CD4-positive, alpha-beta T cell treated with Interleukin-2 at 100 ng/mL for 4 hours (primary cell): ENCODE measurements at places on chromosomes 6 and 20.

- no peak for DNase-seq
These were observed 154.8 kb upstream of the RAB32 start for GRCh38 chr6:146388736-146389364.

GRCh38 chr6:160173806-160174527 is 52.4 kb downstream of the SLC22A1 start:
- no peak for DNase-seq

DNA sequence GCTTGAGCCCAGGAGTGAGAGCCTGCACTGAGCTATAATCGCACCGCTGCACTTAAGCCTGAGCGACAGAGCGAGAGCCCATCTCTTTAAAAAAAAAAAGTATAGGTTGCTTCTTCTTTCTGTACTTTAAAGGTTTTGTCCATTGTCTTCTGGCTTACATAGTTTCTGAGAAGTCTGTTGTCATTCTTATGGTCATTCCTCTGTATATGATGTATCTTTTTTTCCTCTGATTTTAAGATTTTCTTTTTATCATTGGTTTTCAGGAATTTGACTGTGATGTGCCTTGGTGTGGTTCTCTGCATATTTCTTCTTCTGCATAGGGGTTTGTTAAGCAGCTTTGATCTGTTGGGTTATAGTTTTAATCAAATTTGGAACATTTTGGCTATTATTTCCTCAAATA is 29.1 kb downstream of the QRSL1 start:
- DNase-seq, result no peak

DNA sequence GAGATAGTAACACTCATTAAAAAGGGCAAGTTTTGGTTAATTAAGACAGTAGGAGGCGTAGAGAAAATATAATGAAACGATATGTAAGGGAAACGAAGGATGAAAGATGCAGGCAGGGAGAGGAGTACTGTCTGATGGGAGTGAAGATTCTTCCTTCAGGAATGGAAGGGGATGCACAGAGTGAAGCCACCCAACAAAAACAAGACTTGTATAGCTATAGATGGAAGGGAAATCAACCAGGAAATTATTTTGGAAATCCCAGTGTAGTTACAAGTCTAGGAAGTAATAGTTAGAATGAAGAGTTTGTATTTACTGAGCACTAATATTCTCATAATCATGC is 19.7 kb upstream of the HLA-DRB1 start:
- DNase-seq, result no peak

DNA sequence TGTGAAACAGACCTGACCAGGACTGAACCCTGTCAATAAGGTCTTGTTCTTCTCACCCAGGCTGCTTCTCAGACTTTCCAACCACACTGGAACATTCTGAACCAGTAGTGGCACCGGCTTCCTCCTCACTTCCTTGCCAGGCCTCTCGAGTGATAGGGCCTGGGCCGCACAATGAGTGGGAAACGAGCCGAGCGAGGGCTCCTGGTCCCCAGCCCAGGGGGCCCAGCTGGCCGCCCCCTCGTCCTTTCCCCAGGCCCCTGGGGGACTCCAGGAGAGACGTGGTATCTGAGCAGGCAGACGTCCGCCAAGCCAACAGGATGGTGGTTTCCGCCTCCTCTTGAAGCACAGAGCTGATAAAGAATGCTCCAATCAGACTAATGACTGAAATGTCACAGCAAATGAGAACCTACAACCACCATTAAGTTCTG is 117.9 kb downstream of the GMDS start:
- DNase-seq, result peak; percentile 3

GRCh38 chr6:153160221-153160620 is 29.1 kb upstream of the RGS17 start:
- DNase-seq, result no peak

GRCh38 chr20:6559791-6560190 is 207.7 kb upstream of the BMP2 start:
- DNase-seq, result no peak

DNA sequence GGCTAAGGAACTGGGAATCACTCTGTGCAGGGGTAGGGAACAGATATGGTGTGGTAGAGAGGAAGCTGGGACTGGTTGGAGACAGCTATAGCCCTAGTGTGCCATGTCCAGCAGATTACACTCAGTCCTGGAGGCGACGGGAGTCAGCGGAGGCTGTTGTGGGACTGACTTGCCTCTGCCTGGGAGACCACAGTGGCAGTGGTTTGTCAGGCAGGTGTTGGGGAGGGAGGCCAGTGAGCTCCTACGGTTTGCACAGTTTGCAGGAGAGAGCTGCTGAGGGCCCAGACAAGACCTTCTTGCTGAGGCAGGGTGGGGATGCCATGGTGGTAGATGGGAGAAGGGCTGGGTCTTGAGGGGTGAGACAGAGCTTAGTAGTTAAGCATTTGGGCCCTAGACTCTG is 4.9 kb downstream of the PLCG1 start:
- no peak for DNase-seq

GRCh38 chr6:159438106-159438505 is 254.9 kb downstream of the SOD2 start:
- DNase-seq, result no peak

GRCh38 chr6:135030056-135030473 is 24.6 kb downstream of the HBS1L start:
- DNase-seq, result peak; percentile 35

DNA sequence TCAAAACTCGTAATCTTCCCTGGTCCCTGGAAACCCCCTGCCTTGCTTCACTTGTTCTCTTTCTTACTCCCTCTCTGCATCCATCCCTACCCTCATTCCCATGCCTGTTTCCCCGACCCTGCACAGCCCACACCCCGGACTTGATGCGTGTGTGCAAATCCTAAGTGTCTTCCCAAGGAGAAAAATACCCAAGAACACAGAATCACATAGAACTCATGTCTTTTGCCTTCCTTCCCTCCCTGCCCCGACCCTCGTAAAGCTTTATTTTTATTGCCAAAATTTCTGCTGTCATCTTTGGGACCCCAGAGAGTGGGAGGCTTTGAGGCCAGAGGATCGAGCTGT is 169.6 kb upstream of the PMEPA1 start:
- DNase-seq, result no peak

GRCh38 chr6:16742116-16742515 is 19.1 kb downstream of the ATXN1 start:
- no peak for DNase-seq

- DNase-seq, result no peak
These were observed 282.6 kb upstream of the ID4 start for GRCh38 chr6:19554356-19555225.
